ENCODE measurements at places on chromosomes 12 and 14.

DNA sequence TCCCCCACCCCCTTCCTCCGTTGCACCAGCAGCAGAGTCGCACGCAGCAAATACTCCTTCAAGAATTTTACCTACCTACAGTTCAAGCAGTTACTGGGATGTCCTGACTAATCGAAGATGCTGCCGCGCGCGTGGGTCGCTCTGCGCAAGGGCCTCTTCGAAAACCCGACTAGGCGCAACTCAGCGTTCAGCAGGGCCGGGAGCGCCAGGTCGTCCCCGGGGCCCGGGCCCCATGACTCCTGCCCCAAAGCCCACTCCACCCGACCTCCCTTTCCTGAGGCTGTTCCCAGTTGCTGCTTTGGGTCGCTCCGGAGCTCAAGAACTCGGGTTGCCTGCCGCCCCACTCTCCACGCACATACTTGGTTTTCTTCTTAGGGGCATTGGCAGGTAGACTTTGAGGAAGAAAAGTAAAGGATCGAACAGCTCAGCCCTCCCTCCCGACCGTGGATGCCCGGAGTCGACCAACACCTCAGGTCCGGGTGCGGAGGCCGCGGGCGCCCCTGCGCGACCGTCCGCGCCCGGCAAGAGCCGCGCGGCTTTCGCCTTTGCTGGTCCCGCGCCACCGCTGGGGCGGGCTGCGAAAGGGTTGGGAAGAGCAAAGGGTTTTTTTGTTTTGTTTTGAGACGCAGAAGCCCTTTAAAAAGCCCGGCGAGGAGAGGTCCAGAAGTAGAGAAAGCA lies 1.9 kb downstream of the BMP4 start:
- peak; percentile 74 for DNase-seq

DNA sequence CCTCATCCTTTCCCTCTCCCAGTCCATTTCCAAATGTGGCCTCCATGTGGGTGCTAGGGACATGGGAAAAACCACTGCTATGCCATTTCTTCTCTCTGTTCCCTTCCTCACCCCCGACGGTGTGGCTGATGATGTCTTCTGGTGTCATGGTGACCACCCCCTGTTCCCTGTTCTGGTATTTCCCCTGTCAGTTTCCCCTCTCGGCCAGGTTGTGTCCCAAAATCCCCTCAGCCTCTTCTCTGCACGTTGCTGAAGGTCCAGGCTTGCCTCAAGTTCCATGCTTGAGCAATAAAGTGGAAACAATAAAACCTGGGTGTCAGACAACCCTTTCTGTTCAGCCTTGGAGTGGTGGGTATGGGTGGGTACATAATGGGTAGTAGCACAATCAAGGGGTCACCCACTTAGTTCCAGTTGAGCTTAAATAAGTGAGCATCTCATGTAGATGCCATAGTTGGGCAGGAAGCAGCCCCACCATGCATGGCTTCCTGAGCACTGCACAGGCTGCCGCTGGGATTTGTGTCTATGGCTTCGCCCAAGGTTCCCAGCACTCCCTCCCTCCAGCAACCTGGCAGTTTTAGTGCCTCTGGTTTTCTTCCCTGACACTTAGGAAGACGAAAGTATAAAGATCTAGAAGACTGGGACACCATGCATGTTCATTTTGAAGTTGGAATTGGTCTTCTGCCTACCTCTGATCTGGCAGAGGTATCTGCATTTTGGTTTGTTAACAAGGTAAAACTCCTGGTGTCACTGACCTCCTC lies 8.7 kb upstream of the ITFG2 start:
- DNase-seq = no peak

GRCh38 chr12:57418255-57418654 lies 12.6 kb downstream of the R3HDM2 start:
- DNase-seq = no peak

GRCh38 chr12:102948941-102949352 lies 8.5 kb upstream of the ASCL1 start:
- DNase-seq = peak; percentile 71

GRCh38 chr12:24796876-24797275 lies 152.0 kb downstream of the BCAT1 start:
- no peak for DNase-seq

GRCh38 chr14:95047754-95048153 lies 109.6 kb downstream of the DICER1 start:
- DNase-seq = no peak

DNA sequence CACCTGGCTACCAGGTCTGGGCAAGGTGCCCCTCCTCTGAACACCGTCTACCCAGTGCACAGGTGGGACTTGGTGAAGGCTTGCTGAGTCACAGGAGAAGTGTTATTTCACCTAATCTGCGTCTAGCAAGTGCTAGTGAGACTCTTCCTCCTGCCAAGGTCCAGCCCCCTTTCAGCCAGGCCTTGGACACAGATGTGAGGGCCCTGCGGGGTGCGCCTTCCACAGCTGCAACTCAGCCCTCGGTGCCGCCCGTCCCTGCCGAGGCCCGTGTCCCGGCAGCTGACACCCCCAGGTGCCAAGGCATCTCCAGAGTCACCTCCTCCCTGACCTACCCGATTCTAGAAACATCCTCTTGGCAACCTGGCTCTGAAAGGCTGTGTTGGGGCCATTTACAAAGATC lies 55.1 kb downstream of the PRIMA1 start:
- DNase-seq = no peak

DNA sequence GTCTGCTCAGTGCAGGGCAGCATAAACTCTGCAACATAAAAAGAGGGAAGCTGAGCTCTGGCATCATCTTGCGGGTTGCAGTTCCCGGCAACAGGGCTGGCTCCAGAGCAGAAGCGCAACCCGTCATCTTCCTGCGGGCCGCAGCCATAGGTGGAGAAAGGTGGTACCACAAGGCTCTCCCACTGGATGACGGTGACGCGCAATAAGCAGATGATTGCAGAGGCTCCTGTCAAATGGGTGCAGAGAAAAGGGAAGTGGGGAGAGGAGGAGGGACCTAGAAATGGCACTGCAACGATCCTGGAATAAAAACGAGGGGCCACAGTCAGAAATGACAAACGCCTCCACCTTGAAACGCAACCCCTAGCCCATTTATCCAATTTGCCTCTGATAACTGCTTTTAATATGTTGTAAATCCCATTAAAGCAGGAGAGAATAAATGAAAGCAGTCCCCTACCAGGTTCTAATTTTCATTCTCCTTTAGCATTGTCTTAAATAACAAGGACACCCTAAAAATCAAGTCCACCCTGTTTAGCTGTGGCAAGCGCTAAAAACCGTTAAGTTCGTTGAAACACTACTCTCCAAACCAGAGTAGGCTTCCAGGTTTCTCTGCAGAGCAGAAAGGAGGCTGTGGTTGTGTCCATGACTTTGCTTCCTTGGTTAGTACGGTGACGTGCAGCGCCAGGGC lies 30.9 kb upstream of the TUBA1C start:
- DNase-seq = no peak

DNA sequence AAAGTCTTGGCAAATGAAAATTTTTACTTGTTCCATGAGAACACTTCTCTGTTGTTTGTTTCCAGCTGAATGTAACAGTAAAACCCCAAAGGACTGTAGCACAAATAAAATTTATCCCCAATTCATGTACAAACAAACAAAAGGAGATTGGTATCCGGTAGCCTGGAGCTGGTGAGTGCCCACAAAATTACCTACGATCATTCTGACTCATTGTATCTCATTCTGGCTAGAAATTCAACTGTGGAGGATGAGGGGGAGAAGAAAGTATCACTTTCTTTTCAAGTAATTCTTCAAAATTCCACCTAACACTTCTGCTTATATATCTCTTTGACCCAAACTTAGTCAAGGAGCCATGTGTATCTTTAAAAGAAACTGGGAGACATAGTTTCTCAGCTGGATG lies 268.5 kb downstream of the ALG10B start:
- no peak for DNase-seq

DNA sequence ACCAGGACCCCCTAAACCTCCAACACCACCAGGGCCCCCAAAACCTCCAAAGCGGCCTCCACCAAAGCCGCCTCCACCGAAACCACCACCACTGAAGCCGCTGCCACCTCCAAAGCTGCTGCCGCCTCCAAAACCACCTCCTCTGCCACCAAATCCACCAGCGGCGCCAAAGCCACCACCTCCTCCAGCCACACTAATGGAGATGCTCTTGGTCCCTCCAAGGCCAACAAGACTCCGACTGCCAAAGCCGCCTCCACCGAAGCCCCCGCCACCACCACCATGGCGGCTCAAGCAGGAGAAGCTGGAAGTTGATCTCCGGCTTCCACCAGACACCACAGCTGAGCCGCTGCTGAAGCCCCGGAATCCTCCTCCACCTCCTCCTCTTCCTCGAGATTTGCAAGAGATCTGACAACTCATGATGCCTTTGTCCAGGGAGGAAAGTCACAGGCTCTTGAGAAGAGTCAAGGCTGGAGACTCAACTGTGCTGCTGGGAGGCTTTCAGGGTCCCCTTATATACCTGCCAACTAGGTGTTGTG lies at the start of gene KRT2:
Gene KRT2 (minus strand): TSS at position 486 of the 536 bp plus-strand sequence. CDS start 69 bp downstream, at position 417.
- no peak for DNase-seq

DNA sequence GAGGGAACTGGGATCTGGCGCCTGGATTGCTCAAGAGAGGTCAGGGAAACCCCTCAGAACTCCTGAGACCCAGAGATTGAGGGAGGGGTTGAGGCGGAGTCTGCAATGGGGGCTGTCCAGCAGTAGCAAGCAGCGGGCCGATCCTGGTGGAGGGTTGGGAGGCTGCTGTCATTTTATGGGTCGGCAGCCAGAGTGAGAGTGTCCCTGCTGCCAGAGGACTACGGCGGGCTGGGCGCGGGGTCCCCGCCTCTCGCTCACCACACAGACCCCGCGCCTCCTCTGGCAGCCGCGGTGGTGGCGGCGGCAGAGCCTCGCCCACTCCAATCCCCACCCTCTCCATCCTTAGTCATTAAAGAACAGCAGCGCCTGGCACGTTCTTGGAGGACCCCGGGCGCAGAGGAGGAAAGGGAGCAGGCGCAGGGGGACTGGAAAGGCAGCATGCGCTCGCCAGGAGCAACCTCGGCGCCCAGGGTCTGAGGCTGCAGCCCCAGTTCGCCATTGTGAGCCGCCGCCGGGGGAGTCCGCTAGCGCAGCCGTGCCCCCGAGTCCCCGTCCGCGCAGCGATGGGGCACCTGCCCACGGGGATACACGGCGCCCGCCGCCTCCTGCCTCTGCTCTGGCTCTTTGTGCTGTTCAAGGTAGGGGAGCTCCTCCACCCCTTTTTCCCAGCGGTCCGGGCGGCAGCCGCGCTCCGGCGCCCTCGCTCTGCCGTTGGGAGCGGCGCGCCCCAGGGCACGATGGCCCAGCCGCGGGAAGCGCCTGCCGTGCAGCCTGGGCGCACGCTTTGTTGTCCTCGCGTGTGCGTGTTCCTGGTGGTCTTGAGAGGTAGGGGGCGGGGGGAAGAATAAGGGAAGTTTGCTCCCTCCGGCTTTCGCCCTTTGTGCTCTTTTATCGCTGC lies at the start of gene PTPRO:
Gene PTPRO (plus strand): TSS at position 345 of the 898 bp plus-strand sequence.
- peak; percentile 5 for DNase-seq

DNA sequence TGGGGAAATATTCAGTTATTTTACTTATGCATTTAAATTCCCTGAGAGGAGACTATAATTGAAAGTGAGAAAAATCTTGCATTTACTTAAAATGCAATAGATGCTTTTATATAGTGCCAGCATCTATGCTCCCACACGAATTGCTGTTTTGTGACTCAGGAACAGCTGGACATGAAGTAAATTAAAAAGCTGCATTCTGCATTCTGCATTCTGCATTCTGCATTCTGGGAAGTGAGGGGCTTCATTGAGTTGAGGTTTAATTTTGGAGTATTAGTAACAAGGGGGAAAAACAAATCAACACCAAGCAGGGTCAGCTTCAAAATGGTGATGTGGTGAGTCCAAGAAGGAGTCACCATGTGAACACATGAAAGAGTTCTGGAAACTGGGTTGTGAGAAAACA lies 101.2 kb downstream of the C12orf50 start:
- no peak for DNase-seq

DNA sequence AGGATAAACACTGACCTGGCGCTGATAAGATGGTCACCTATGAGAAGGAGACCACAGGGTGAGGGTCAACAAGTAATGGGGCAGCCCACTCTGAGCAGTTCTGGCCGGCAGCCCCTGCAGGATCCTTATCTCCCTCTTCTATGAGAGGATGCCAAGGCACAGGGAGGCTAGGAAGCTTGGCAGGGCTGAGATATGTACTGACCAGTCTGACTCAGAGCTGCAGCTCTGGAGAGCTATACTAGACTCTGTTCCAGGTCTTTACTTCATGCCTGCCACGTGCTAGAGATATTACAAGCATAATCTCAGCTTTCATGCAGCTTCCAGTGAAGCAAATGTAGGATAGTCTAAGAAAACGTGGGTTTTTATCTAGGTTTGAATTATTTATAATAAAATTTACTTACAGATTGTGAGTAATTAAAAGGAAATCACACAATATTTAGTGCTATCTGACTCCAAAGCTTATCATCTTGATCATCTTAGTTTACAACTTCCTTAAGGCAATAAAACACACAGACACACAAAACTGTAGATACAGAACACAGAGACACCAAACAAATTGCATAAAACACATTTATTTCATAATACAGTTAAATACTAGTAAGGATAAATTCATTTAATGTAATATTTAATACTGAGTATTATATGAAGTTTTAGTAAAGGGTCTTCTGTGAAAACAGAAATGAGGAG lies 32.3 kb downstream of the GIT2 start:
- DNase-seq = peak; percentile 56

DNA sequence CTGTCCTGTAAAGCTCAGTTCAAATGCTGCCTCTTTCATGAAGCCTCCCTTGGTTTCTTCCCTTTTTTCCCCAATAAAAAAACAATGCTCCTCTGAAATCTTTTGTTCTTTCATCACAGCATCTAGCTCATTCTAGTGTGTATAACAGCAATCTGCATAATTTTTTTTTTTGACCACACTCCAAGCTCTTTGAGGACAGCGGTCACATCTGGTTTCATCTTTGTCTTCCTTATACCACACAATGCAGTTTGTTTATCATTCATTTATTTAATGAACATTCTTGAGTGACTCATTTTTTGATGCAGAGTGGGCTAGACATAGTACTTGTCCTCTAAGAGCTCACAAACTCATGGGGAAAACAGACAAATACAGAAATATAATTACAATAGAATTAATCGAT lies 7.3 kb downstream of the GNG2 start:
- DNase-seq = no peak

DNA sequence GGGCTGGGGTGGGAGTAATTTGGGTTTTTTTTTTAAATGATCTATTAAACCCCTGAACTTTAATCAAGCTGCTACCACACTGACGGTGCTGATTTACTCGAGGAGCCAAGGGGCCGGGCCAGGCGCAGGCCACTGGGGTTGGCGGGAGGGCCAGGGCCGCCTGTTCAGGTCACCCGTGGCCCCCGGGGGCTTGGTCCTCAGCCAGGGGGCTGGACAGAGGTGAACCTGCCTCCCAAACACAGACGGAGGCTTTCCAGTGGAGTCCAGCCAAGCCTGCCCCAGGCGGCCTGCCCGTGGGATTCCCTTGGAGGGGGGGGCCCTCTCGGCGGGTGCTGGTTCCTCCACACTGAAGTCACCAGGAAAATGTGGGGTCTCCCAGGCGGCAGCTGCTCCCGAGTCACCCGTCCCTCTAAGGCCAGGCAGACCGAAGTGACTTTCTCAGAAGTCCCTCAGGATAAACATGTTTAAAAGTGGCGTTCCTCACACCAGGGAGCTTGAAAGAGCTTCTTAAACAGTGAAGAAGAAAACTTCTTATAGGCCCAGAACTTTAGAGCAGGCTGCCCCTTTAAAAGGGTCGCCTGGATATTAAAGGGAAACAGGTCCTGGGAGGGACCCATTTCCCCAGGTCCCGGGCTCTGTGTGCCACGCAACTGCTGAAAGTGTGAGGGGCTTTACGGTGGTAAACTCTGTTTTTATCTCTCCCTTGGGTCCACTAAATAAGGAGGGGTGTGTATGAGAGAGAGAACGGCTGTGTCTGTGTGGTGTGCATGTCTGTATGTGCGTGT lies 167.2 kb upstream of the GSC start:
- no peak for DNase-seq

Data from dermis blood vessel endothelial cell (primary cell).